ENCODE measurements at places on chromosomes 16 and 17.
A peak's percentile ranks its signal among the peaks of the same experiment; 100 is the strongest.

GRCh38 chr16:82091241-82091640 is 56.2 kb downstream of the HSD17B2 start:
- peak; percentile 70 for DNase-seq

DNA sequence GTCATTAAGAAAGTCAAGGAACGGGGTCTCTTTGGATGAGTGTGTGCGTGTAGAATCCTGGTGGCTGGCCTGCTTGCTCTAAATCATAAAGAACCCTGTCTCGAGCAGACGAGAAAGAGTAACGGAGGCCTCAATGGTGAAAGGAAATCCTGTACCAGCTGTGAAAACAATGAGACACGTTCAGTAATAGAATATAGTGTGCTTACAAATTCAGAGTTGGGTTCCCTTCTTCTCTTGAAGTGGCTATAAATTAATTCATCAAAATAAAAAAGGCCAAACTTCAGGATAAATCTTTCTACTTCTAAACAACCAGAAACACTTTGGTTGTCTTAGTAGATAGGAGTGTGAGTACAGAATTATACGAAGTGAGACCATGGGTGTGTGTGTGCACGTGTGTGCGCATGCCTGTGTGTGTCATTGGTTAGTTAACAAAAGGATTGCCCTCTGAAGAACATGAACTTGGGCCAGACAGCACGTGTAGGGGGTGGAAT is 48.5 kb downstream of the WWOX start:
- no peak for DNase-seq

DNA sequence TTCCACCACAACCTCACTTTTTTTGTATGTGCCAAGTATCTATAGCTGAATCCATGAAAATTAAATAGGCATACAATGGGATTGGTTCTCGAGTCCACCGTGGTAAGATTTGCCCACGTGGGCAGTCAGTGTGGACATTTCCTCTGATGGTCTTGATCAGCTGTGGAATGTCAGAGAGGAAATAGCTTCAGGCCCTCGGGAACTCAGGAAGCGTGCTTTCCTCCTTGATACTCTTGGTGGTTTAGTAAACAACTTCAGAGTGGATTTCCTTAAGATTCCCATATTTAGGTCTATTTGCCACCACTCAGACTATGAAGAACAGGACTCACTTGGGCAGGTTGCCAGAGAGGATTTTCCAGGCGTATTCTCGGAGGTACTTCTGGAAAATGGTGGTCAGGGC is 152.5 kb downstream of the VPS53 start:
- no peak for DNase-seq

DNA sequence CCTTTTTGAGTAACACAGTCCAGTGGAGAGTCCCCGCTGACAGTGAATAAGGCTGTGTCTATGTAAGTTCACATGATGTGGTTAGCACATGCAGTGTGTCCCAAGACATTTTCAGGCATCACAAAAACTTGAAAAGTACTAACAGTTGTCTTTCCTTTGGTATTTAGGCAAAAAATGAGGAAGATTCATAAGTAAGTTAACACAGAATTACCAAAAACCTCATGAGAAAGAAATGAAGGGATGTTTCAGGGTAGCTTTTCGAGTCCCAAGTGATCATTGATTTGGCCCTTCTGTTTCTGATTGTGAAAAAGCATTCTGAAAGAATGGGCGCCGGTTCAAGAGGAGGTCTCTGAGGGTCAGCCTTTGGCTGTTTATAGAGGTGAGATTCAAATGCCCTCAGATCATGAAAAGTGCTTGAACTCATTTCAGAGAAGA is 529 bp upstream of the ASPA start:
- DNase-seq = no peak

DNA sequence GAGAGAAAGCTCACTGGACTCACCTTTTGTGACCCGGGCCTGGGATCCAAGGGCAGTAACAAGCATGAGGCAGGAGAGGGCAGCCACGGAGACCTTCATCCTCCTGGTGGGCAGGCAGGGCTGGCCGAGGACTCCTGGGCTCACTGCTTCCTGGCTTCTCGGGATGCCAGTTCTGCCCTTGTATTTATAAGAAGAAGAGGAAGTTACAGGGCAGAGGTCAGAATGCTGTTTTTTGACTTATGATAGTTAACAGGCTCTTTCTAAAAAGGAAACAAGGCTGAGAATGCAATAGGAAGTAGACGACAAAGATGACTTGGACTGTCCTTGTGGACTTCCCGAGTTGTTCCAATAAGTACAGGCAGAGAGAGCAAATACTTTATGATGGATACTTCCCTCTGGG is at the start of gene CCL23:
TSS of gene CCL23 (minus strand) at position 174 of the 400 bp plus-strand sequence. CDS start at position 99, 75 bp downstream.
- no peak for DNase-seq

DNA sequence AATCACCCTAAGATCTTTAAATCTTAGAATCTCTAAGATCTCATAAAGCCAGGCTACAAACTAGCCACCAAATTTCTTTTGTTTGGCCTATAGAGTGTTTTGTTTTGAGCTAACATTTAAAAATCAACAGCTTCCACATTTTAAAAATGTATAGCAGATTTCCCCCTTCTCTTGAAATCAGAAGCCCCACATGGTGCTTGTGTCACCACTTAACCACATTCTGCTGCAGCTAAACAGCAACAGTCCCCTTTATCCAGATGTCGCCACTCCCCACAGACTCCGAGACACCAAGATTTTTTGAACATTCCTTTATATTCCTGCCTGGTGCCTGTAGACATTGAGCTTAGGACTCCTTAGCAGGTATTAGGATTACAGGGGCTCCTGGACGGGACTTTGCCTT is 16.0 kb downstream of the GUCY2D start:
- no peak for DNase-seq

DNA sequence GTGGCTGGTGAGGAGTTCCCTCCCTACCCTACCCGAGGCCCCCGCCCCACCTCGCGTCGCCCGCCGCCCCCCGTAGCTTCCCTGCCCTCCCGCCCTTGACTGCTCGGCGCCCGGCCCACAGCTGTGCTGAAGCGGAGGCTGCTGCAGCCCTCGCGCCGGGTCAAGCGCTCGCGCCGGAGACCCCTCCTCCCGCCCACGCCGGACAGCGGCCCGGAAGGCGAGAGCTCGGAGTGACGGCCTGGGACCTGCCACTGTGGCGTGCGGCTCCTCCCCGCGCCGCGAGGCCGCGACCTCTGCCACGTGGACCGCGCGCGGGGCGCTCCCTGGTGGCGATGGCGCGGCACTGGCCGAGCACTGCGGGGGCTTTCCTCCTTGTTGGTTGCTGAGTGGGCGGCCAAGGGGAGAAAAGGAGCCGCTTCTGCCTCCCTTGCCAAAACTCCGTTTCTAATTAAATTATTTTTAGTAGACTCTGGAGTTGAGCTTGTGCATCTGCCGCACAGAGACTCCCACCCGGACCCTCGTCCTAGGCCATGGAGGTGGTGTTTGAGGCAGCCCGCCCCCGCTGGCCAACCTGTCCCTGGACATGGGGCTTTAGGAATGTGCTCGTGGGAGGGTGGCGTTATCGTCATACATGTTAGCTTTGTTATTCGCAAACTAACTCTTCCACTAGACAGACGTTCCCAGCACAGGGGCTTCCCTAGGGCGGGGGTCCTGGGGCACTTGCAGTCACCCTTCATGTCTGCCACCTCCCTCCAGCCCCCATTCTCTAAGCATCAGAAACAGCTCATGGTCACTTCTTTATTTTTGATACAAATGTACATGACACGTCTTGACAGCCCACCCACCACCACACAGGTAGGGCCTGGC is 4.4 kb downstream of the TP53I13 start:
- DNase-seq = no peak

DNA sequence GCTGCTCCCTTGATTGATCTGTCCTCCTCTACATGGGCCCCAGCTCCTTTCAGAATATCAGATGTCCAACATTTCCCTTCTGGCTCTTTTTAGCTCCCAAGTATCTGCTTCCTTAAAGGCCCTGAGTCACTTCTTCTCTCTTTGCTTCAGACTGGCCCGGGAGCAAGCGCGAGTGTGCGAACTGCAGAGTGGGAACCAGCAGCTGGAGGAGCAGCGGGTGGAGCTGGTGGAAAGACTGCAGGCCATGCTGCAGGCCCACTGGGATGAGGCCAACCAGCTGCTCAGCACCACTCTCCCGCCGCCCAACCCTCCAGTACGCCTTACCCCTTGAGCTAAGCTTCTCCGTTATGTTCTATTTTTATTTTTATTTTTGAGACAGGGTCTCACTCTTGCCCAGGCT is 12.3 kb downstream of the CNTROB start:
- DNase-seq = no peak

Measured in RPMI7951 (cell line).